Neural crest cell (in vitro differentiated cells): ENCODE measurements at places on chromosomes 11 and 22. TPM values are rescaled to one million over a fixed set of nuclear protein-coding genes. Genes with fewer than 3 reads are reported as not detected.

SYT9 gene
- 0.72 and 1.2 TPM in 2 replicates for total RNA-seq

C11orf86 gene
- not detected in 2 replicates for total RNA-seq

PKP3 gene
- 0.42 and 1.7 TPM in 2 replicates for total RNA-seq

DNA sequence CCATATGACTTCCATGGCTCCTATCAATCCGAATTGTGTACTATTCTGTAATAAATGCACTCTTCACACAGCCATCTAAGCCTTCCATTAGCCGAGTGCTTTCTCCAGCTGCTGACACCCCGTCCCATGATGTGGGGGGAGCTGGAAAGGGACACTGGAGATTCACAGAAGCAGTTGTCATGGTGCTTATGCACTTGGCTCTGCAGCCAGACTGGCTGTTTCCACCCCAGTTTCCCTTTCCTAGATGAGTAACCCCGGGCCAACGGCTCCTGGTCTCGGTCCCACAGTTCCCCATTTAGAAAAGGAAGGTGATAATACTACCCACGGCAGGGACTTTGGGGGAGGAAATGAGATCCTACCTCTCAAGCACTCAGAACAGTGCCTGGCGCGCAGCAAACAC, 244.9 kb upstream of the SYN3 start:
- DNase-seq: no peak

GRCh38 chr22:20248461-20248978, 19.6 kb downstream of the RTN4R start:
- no peak for DNase-seq

- DNase-seq: peak; percentile 48
Observed at GRCh38 chr11:35404388-35404775, 15.0 kb downstream of the SLC1A2 start.

- no peak for DNase-seq
Observed at GRCh38 chr11:122031813-122032212, 84.2 kb downstream of the BLID start.

GRCh38 chr22:44620841-44621257, 81.2 kb upstream of the PRR5 start:
- no peak for DNase-seq

DNA sequence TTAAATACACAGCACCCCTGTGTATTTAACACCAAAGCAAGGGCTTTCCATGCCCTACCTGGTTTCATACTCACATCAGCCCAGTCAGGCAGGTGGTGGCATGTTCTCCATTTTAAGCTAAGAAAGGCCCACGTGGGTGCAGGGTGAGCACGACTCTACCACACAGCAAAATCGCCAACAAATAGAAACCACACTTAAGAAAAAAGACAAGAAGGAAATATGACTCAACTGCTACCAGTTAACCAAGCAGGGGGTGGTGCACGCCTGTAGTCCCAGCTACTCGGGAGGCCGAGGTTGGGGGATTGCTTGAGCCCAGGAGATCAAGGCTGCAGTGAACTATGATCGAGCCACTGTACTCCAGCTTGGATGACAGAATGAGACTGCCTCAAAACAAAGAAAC, 35.2 kb upstream of the TFIP11 start:
- no peak for DNase-seq

GRCh38 chr11:87926250-87926970, 248.8 kb downstream of the RAB38 start:
- no peak for DNase-seq

DNA sequence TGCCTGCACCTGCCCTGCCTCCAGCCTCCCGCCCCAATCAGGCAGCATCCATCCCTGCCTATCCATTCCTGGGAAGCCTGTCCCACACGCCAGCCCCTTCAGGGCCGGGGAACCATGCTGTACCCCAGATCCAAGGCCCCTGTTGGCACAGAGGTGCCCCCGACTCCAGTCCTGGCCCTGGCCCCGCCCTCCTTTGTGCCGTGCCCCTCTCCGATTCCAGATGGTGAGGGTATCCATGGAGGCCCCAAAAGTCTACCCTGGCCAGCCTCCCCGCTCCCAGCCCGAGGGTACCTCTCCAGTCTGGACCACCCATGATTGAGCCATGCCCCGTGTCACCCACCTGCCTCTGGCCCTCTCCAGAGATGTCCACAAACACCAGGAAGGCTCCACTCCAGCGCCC, 2.7 kb upstream of the TH start:
- no peak for DNase-seq

GRCh38 chr11:36121054-36121453, 168.2 kb downstream of the COMMD9 start:
- no peak for DNase-seq

GRCh38 chr11:61891331-61892084, at the start of gene FADS3:
FADS3 (minus strand) TSS chr11:61891545; CDS start chr11:61891381, 164 bp downstream.
- DNase-seq: peak; percentile 61

- no peak for DNase-seq
Observed at GRCh38 chr11:78727816-78728215, 153.2 kb upstream of the NARS2 start.

GRCh38 chr11:6402061-6402470, 11.8 kb downstream of the SMPD1 start:
- DNase-seq: no peak

DNA sequence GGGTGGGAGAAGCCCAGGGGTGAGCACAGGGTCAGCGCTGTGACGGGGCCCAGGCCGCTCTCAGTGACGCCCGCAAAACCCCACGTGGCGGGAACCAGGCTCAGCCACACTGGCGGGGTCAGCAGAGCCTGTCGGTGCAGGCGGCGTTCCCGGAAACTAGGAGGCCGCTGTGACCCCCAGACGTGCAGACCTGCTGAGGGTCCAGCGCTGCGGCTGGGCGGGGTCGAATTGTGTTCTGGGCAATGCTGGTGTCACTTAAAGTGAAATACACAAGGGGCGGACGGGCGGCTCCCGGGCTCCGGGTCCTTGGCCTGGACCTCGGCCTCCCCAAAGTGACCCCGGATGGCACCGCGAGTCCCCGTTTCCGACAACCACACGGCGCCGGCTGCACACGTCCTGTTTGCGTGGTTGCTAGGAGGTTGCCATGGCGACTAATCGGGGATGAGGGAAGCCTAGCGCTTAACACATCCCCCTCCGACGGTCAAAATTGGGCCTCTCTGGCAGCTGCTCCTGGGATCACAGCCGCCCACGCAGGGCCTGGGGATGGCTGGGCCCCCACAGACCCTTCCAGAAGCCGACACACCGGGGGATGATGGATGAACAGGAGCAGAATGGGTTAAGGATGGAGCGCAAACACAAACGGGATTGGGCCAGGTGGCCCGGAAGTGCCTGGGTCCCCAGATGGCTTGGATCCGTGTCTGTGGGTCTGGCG, 81.7 kb upstream of the PRR5 start:
- peak; percentile 71 for DNase-seq

DNA sequence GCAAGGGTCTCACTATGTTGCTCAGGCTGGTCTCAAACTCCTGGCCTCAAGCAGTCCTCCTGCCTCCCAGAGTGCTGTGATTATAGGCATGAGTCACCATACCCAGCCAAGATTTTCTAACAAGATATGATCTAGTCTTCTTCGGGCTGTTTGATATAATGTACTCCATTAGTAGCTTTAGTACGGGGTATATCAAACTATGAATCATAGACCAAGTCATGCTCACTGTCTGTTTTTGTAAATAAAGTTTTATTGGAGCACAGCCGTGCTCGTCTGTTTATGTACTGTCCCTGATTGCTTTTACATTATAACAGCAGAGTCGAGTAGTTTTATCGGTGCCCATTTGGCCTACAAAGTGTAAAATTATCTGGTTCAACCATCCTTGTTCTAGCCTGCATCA, 43.9 kb upstream of the GRIK4 start:
- DNase-seq: no peak

- no peak for DNase-seq
Observed at GRCh38 chr22:29029202-29030000, 32.2 kb downstream of the C22orf31 start.
